Left ventricle myocardium inferior (tissue), 1 donor: ENCODE measurements at places on chromosomes 13 and 19. TPM values are rescaled to one million over a fixed set of nuclear protein-coding genes. Genes with fewer than 3 reads are reported as not detected.

The MUC16 gene
- not detected for total RNA-seq

The ZNF606 gene
- total RNA-seq = 13.7 TPM

The ZNF211 gene
- 10.0 TPM for total RNA-seq

The ZGLP1 gene
- 0.74 TPM for total RNA-seq

The RNU6-9 gene
- not detected for total RNA-seq

The FARSA gene
- total RNA-seq = 37.8 TPM

The AMER2 gene
- not detected for total RNA-seq

The NMRK2 gene
- total RNA-seq = 458 TPM

The MAP4K1 gene
- total RNA-seq = 1.6 TPM

The TGFB1 gene
- 14.9 TPM for total RNA-seq

The ERICH6B gene
- total RNA-seq = not detected

The JAK3 gene
- total RNA-seq = 1.7 TPM

The TMIGD2 gene
- not detected for total RNA-seq

The CAMSAP3 gene
- 0.60 TPM for total RNA-seq
